Activated T-helper 1 cell treated with anti-CD3 and anti-CD28 coated beads, Interleukin-2, amount 50 U/mL, for 16 hours (primary cell): ENCODE measurements at places on chromosomes 12 and 14.

DNA sequence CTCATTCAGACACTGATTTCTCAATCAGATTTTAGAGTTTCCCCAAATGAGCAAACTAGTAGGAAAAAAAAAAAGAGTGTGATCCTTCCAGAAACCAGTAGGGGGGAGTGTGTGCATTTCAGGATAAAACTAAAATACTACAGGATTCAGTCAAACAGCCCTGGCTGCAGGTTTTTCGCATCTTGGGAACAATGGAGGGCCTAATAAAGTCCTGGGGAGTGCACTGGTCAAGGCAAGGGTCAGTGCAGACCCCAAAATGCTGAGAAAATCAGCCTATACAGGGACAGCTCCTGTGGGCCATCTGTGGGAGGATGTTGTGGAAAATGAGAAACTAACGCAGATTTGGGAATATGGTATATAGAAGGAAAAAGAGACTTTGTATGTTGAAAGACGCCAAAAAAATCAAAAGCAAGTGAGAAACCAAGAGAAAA lies 22.2 kb upstream of the ABCD4 start:
- no peak for DNase-seq

GRCh38 chr12:52753283-52753682 lies 23.9 kb downstream of the KRT76 start:
- no peak for DNase-seq

DNA sequence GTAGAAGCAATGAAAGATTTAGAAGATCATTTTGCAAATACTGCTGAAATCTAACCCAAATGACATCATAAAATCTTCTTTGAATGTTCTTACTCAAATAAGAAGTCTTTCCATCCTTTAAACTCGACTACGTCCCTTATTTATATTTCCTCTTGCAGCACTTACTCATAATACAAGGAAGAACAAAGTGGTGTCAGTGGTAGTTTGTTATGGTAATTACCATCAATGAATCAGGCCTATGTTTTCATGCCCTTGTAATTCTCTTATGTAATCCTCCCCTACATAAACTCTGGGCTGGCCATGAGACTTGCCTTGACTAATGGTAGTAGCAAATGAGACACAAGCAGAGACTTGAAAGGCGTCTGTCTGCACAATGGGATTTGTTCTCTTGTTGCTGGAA lies 17.0 kb downstream of the EEA1 start:
- no peak for DNase-seq

DNA sequence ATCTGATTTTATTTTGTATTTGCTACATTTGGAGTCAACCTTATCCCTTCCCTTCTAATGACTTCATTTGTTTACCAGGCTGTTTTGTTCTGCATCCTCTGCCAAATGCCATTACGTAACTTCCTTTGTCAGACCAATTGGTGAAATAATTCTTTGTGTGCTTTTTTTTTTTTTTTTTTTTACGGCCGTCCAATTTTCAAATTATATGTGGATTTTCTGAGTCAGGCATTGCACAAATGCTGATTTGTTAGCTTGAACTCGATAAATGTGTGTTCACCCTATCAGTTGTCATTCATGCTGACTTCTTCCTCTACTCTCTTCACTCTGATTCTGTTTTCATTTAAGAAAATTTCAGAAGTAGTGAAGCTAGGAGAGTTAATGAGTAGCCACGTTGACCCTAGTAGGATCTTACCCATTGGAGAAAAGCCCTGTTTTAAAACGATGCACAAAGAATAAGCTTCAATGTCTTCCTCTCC lies 386.2 kb downstream of the DIO2 start:
- no peak for DNase-seq

GRCh38 chr14:79658769-79659168 lies 552.5 kb downstream of the DIO2 start:
- no peak for DNase-seq

DNA sequence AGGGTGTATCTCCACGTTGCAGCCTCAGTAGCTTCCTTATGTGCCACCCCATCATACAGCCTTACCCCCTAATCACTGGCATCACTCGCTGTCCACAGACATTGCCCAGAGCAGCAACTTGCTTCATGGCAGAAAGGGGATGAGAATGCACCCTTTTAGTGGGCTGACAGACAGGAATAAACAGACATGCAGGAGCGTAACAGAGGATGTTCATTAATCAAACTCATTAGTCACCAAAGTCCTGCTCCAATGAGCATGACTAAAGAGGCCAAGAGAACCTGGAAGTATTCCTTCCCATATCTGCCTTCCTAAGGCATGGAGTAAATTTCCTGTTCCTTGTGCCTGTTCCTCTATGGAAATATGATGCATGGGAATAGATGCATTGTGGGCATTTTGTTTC lies 197.0 kb downstream of the PHLDA1 start:
- DNase-seq: no peak

GRCh38 chr12:70722584-70723343 lies 85.5 kb upstream of the PTPRB start:
- no peak for DNase-seq
